Forelimb muscle (tissue), 1 donor: ENCODE measurements at places on chromosomes 2 and 18. TPM values are rescaled to one million over a fixed set of nuclear protein-coding genes. Genes with fewer than 3 reads are reported as not detected.

- no peak for DNase-seq
These were observed 37.0 kb upstream of the SLC30A6 start for GRCh38 chr2:32128636-32129035.

GRCh38 chr2:235685024-235685721 lies 191.3 kb downstream of the AGAP1 start:
- DNase-seq = no peak

DNA sequence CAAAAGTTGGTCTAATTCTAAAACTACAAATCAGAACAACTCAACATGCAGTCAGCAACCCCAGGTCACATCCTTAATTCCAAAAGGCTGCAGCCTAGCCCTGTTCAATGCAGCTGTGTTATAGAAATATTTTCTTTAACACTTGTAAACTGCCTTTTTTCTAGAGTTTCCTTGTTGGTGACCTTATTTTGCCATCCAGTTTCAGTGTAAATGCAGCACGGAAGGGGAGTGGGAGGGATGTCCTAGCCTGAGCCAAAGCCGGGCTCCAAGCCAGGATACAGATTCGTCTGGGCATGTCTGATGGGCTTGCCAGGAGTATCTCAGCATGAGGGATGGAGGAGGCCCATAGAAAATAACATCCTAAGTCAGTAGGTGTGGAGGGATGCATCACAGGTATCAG lies 17.7 kb upstream of the SP3 start:
- DNase-seq = no peak

Gene DNAJC5G
- 0.24 TPM for polyA plus RNA-seq

DNA sequence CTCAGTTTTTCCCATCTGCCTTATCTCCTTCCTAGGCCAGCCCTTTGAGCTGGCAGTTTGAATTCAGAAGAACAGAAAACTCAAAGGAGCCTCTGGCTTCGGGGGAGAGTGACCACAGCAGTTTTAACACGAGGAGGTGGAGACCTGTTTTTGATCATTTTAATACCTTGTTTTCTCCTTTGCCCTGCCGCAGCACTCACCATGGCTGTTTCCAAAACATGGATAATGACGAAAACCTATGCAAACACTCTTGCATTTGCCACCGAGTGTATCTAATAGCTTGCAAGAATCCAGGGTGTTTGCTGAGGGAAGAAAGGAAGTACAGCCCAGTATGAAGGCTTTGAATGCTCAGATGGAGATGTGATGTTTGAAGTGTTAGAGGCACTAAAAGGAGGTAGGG lies 167.1 kb downstream of the PRKCE start:
- no peak for DNase-seq

Gene SLC38A11
- polyA plus RNA-seq = 0.20 TPM

DNA sequence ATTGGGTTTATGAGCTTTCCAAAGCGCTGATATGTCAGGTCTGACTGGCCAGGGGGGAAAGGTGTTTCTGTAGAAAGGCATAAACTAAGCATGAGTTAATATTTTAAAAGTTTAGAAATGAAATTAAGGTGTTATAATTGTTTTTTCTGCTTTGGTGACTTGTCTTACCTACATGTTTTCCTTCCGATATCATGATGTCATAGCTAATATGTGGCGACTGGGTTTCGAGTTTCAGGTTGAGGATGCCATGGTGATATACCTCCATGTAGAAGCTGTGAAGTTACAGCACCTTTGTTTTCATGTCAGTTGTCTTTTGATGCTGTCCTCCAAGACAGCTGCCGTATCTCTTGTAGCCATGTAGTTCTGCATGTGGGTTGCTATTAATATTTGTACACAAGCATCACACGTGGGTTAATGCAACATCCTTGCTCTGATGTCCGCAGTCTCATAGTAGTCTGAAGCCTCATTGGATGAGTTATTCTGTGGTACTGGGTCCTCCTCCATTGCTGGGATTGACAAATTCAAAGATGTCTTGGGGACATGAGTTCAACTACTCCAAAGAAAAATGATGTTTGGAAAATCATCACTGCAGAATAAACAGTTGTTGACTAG lies 230.6 kb downstream of the PRKCE start:
- no peak for DNase-seq

- peak; percentile 74 for DNase-seq
These were observed at the start of gene LBH for GRCh38 chr2:30231212-30231995. TSS of gene LBH (plus strand) at chr2:30231534. CDS start at chr2:30231739, 205 bp downstream.

Gene MAL
- polyA plus RNA-seq = 2.5 TPM

Gene ITPRIPL1
- polyA plus RNA-seq = 3.0 TPM
